ENCODE measurements at places on chromosomes 12 and 14.
A peak's percentile ranks its signal among the peaks of the same experiment; 100 is the strongest.

DNA sequence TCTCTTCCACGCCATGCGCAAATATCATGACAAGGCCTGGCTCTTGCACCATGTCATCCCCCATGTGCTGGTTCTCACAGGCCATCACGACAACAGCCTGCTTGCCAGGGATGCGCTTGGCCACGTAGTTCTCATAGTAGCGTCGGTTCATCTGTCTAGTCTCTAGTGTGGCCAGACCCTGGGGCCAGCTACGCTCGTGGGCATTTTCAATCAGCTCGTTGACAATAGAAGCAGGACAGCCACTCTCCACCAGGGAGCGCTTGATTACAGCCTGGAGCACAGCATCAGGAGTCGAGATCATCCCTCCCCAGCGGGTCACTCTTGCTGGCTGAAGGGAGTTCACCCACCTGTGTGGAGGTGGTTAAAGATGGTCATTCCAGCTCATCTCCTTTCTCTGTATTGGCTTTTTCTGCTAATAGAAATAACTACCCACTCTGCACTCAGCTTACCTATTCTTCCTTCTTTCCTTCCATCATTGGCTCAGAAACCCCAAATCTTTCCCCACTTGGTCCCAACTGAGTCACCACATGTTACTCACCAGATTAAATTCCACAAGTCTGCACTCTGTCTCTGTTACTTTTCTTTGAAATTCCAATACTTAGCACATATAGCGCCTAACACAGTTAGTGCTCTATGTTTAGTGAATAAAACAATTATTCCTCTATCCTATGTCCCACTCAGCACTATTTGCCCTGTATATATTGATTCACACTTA lies 15.1 kb downstream of the RNF41 start:
- no peak for DNase-seq

GRCh38 chr12:43836475-43836989 lies 651 bp downstream of the TMEM117 start:
- DNase-seq: no peak

- no peak for DNase-seq
Measured at GRCh38 chr12:24025153-24025798, 75.8 kb upstream of the SOX5 start.

- DNase-seq: no peak
Measured at GRCh38 chr12:123397400-123397799, 13.5 kb downstream of the KMT5A start.

DNA sequence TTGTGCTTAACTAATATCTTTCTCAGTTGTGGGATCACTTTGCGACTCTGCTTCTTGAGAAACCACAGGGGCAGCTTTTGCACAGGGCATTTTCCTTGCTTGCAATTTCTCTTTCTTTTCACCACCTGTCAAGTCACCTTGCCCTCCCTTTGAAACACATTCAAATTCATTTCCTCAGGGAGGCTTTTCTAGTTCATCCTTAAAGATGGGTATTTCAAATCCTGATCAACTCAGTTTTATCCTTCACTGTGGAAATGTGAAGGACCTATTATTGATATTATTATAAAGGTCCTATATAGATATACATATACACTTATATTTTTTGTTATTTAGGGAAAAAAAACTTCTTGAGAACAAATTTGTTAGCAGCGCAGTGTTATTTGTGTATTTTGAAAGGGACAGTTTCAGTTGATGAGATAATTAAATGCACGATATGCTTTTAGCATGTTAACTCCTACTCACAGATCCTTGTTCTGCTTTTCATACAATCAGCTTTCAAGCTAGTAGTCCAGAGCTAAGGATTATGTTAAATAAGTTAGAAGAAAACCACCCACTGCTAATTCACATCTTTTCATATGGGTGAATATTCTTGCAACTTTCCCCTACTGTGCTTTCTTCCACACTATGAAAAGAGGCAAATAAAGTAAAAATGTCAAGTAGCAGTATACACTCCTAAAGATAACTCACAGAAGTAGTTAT lies 501.4 kb upstream of the RGS6 start:
- DNase-seq: no peak

DNA sequence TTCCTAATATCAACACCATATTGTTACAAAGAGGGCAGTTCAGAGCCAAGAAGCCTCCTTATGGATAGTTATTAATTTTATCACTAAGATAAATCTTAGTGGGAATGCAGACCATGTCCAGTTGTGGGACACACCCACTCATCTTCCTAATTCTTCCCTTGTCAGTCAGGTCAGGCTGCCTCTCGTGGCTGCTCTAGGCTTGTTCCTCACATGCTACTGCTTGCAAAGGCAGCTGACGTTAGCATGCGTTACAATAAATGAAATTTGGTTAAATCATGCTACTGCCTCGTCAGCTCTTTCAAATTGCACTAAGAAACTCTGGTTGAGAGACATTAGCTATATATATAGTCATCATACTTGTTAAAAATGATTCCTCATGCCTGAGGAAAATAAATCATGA lies 108.4 kb downstream of the CAND1 start:
- no peak for DNase-seq

DNA sequence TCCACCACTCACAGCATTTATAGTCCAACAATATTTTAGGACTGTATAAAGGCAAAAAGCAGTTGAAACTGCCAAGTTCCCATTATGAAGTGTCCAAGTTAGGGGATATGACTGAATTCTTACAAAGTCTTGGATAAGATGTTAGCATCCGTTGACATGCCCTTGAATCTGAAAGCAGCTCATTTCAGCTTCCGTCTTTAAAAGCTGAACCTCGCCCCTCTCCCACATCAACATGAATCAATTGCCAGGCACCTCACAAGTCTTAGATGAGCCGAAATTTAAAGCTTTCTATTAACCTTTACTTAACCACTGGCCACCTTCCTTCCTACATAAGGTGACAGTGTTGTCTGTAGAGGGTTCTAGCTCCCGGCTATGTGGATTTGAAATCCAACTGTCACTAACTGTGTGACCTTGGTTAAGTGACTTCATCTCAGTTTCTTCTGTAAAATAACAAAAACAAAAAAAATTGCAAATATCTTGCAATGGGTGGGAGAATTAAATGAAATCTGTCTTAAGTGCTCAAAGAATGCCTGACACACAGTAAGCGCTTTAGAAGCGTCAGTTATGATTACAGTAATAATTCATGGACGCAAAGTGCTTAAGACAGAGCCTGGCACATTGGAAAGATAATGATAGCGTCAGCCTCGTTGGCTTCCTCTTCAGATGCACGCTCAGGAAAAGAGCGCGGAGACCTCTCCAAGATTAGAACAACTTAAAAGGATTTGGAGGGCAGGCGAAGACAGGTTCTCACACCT lies 1.2 kb downstream of the PPP1CC start:
- DNase-seq: no peak

GRCh38 chr14:64705381-64706118 lies 1.3 kb downstream of the PLEKHG3 start:
- DNase-seq: no peak

GRCh38 chr12:13340149-13340548 lies 143.6 kb downstream of the EMP1 start:
- no peak for DNase-seq

GRCh38 chr12:85275374-85275773 lies 4.6 kb upstream of the ALX1 start:
- no peak for DNase-seq

DNA sequence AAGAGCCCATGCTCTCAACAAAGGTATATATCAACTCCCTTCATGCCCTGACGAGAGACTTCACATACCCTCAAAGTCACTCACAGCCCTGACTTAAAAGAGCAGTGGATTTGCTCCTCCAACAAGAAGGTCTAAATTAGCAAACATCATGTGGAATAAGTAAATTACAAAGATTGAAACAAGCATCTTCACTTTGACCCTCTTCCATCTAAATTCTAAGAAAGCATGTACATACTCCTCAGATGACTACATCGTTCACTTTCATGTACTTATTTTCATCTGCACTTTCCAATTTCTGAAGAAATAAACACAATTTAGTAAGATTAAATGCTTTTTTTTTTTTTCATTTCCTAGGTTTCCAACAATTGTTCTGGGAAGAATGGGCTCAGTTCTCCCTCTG lies 38.6 kb upstream of the KRR1 start:
- DNase-seq: no peak

GRCh38 chr12:44342371-44342770 lies 506.5 kb downstream of the TMEM117 start:
- DNase-seq: no peak

DNA sequence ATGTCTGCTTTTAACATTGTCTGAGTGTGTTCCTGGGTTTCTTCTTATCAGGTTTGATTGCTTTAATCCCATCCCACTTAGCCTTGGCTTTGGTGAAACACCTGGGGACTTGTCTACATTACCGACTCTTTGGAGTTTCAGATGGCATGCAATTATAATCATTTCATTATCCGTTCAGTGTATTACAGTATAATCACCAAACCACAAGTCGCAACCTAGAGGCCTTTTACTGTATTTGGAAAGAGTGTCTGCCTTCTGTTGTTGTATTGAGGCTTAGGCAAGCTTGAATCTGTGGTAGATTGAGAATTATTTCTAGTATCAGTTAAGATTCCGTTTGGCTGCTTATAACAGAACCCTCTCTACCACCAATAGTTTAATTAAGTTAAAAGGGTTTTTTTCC lies 103.9 kb downstream of the TGFB3 start:
- no peak for DNase-seq

DNA sequence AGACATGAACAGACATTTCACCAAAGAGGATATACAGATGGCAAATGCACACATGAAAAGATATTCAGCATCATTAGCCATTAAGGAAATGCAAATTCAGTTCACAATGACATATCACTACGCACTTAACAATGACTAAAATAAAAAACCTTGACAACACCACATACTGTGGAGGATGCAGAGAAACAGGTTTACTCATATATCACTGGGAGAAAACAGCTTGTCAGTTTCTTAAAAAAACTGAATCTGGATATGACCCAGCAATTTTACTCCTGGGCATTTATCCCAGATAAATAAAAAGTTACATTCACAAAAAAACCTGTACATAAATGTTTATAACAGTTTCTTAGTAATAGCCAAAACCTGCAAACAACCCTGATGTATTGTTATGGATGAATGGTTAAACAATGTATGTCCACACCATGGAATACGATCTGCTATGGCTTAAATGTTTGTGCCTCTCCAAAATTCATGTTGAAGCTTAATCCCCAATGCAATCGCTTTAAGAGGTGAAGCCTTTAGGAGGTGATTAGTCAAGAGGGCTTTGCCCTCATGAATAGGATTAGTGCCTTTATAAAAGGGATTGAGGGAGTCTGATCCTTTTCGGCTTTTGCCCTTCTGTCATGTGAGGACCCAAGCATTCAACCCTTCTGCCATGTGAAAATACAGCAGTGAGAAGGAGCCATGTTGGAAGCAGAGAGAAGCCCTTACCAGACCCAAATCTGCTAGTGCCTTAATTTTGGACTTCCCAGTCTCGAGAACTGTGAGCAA lies 36.0 kb upstream of the PPP4R3A start:
- DNase-seq: no peak

DNA sequence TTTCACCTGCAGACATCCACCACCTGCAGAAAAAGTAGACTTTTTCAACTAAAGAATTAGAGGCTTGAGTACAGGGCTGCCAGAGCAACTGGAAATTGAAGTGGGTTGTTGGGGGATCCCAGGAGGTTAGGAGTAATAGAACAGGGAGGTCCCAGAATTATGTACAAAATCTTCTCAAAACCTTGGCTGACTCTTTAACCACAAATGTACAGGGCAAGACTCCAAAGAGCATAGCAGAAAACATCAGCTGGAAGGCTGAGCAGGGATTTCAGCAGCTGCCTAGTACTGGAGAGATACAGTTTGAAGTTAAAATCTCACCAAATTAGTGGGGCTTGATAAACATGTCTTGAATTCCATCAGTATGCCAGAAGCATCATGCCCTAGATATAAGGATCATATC lies 191.6 kb downstream of the CRADD start:
- DNase-seq: no peak

- no peak for DNase-seq
Measured at GRCh38 chr12:112252184-112252583, 126.8 kb downstream of the TRAFD1 start.

GRCh38 chr14:51657762-51658161 lies 6.1 kb downstream of the FRMD6 start:
- no peak for DNase-seq

DNA sequence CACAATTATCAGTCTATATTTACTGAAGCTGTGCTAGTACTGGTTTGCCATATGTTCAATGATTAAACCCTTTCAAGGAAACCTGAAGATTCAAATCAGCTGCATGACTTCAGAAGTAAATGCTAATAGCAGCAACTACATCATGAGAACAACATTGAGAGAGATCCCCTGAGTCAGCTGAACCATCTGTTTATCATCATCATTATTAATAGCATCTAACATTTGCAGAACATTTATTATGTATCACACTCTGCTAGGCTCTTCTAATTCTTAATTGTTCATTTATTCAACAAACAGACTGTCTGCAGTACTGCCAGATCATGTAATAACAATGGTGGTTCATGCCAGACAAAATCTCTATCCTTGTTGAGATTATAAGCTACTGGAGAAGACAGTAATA lies 157.4 kb downstream of the KLHL28 start:
- DNase-seq: no peak

GRCh38 chr14:31692376-31692781 lies 131.2 kb downstream of the NUBPL start:
- DNase-seq: peak; percentile 27

GRCh38 chr14:76181546-76181945 lies 29.8 kb downstream of the GPATCH2L start:
- no peak for DNase-seq

DNA sequence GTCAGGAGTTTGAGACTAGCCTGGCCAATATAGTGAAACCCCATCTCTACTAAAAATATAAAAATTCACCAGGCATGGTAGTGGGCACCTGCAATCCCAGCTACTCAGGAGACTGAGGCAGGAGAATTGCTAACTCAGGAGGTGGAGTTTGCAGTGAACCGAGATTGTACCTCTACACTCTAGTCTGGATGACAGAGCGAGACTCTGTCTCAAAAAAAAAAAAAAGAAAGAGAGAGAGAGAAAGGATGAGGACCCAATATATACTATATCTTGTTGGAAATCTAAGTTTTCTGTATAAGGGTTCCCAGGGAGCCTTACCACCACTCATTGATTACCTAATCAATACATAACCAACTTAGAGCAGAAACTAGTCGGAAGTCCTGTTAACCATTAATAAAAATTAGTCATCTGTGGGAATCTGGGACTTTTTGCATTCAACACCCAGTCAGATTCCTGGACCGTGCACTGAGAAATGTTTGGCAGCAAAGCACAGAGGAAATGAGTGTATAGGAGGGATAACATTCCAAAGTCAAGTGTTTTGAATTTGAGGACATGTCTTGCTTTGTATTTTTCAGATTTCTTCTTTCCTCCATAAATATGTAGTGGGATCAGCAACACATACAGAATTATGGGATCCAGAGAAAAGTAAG lies 44.8 kb upstream of the NR2C1 start:
- no peak for DNase-seq

DNA sequence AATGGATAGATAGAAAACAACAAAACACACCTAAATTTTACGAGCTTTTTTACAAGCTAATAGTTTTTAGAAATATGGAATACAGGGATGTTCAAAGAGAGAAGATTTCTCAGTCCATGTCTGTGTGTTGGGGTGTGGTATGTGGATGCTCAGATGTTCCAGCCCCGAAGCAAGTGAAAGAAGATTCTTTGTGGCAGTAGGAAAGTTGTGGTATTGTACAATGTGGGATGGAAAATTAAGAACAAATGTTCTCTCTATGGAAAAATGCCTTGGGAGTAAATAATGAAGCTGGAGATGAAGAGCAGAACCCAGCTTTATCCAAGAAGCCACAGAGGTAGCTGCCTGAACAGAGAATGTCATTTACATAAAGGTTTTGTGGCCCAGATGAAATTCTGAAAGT lies 150.3 kb upstream of the PRKD1 start:
- DNase-seq: no peak
